ENCODE measurements at places on chromosomes 3 and 15. TPM values are rescaled to one million over a fixed set of nuclear protein-coding genes. Genes with fewer than 3 reads are reported as not detected.

- DNase-seq: no peak
These were observed 39.3 kb upstream of the PTPRG start for GRCh38 chr3:61522060-61522459.

DNA sequence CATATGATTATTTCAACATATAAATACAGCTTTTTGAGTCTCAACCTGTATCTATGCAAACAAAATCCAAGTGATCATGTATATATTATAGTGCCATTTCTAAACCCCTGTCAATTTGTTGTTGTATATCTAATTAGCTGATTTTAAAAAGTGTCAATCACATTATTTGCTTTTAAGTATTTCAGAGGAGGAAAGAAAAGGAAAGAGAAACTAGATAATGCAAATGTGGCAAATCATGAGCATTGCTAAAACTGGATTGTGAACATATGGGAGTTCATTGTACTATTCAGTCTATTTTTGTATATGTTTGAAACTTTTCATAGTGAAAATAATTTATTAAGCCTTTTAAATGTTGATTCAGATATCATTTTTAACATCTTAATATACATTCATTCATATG is 190.7 kb downstream of the ZIC4 start:
- DNase-seq: no peak

PRTG gene
- total RNA-seq: not detected

- DNase-seq: peak; percentile 77
These were observed 4.5 kb upstream of the GATA2 start for GRCh38 chr3:128497305-128498126.

DNA sequence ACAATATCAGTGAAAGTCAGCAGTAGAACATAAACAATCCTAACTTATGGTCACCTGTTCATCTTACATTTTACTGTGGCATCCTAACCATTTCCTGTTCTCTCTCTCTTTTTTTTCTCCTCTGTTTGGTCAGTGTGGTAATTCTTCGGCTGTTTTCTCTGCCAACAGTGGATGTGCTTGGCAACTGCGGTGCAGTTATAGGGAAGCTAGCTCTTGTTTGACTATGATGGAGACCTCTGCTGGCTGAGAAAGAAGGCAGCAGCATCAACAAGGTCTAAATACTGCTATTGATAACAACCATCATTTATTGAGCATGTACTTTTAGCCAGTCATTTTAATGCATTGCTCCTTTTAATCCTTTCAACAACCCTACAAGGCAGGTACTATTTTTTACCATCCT is 723 bp upstream of the DRD3 start:
- DNase-seq: no peak

- no peak for DNase-seq
These were observed 41.6 kb upstream of the STRIT1 start for GRCh38 chr3:155334914-155335723.

GRCh38 chr3:120125992-120126391 is 31.7 kb upstream of the GSK3B start:
- no peak for DNase-seq

SLC12A1 gene
- total RNA-seq: not detected

BOC gene
- total RNA-seq: 31.4 TPM

- DNase-seq: no peak
These were observed 79.6 kb downstream of the NFKBIZ start for GRCh38 chr3:101928890-101929289.

- no peak for DNase-seq
These were observed 8.5 kb upstream of the PIAS1 start for GRCh38 chr15:68045289-68046265.

CX3CR1 gene
- not detected for total RNA-seq

GRCh38 chr15:90315278-90315982 is 36.7 kb upstream of the ZNF774 start:
- no peak for DNase-seq

DNA sequence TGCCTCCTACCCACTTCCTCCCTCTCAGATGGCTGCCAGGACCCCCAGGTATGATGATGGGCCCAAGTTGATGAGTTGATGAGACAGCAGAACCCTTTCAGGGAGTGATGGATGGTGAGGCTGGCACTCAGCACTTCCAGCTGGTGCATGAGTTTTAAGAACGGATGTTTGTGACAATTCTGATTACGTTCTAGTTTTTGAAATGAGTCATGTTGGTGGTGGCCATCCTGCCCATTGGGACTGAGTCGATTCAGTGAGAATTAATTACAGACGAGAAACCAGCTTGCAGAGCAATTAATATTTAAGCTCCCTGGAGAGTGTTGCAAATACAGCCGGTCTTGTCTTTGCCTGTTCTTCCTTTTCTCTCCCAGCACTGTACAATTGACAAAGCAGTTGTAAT is 56.9 kb upstream of the NR2C2 start:
- no peak for DNase-seq

DNA sequence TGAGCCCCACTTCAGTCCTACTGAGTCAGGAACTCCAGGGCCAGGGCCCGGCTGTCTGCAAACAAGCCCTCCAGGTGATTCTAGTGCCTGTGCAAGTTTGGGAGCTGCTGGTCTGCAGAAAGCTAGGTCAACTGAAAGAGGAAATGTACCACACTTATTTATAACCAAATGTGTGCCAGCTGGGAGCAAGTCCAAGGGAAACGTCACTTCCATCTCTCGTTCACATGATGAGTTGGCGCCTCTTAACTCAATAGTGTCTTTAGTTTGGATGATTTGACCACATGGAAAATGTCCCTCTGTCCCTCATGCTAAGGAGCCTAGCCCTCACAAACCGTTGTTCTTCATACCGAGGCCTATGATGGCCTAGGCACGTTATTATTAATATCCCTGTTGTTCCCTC is 43.2 kb downstream of the GOLGA8S start:
- no peak for DNase-seq

DNA sequence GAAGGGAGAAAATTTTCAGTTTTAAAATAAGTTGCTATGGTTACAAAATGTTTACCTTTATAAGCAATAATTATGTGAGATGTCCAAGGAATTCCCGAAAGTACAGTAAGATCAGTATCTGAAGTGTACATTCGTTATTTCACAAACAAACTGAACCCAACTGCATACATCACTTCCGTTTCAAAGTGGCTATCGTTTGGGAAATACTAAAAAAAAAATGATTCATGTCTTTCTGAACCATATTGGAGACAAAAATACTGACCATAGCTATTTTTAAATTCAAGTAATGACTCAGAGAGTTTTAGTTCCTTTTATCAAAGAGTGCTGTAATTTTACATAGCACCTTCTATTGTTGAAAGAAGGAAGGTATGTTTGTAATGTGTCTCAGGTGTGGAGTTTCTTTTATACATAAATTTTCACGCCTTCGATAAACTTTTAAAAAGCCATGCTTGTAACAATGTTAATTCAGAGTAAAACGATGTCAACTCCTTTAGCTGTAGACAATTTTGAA is 8.0 kb upstream of the ANKRD28 start:
- no peak for DNase-seq

DNA sequence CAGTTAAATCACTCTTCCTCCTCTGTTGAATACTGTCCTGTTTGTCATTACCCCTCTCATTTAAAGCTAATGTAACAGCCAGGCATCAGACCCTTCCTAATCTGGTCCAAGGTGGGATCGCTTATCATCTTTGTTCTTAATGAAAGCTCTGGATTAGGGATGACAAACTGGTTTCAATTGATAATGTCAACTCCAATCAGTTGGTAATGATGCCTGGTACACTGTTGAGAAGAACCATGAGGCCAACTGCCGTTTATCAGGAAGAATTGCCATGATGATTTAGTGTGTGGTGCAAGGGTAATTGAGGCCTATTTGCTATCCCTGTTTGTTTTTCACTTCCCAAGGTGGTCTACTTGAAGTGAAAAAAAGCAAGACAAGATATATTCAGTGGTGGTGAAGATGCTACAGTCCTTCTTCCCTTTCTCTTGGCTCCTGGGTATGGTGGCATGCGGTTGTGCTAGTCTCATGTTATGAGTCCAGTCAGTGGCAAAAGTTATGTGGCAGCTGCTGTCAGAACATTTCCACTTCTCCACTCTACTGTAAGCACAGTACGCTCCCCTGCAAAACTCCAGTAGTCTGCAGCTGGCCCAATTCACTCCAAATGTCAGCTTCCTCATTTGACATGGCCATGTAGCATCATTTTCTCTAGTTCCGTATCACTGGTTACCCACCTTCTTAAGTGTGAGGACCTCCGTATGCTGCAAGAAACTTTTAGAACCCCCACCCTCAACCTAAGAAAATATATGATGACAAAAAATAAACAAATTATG is 72.5 kb downstream of the MORC1 start:
- DNase-seq: no peak

- DNase-seq: no peak
These were observed 34.9 kb downstream of the TMEM39A start for GRCh38 chr3:119428538-119428937.

CA12 gene
- 22.1 TPM for total RNA-seq

GRCh38 chr3:4786431-4786830 is 192.8 kb upstream of the BHLHE40 start:
- no peak for DNase-seq

- no peak for DNase-seq
These were observed 151.3 kb downstream of the OR4M2 start for GRCh38 chr15:22231603-22232002.

GRCh38 chr15:99139276-99139675 is 34.4 kb downstream of the SYNM start:
- DNase-seq: no peak

GRCh38 chr3:50352781-50353180 is 2.1 kb downstream of the CYB561D2 start:
- no peak for DNase-seq

GRCh38 chr15:97791824-97792792 is 168.4 kb upstream of the ARRDC4 start:
- no peak for DNase-seq

DNA sequence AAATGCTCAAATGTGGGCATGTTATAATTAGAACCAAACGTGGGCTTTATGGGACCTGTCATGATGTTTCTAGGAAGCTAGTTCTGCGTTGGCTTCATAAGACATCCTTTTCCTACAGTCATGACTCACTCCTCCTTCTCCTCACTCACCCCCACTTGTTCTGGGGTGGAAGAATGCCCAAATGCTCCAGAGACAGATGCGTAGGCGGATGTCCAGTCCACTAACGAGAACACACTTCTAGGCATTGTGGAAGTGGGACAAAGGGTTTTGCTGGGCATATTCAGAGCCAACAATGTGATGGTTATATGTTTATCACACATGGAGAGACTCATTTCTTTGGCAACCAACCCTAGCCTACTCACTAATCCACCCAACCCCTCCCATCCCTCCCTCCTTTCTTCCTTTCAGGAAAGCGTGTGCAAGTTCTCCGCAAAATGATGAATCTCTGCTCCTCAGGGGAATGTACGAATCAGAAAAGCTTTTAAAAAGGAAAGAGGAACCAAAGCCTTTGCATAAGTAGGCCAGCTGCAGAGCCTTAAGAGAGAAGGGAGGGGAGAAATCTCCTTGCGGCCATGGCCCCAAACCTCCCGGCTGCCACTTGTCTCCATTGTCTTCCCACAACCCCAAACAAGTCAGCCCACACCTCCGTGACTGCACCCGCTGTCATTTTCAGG is 123.0 kb upstream of the SPRED1 start:
- peak; percentile 24 for DNase-seq

DNA sequence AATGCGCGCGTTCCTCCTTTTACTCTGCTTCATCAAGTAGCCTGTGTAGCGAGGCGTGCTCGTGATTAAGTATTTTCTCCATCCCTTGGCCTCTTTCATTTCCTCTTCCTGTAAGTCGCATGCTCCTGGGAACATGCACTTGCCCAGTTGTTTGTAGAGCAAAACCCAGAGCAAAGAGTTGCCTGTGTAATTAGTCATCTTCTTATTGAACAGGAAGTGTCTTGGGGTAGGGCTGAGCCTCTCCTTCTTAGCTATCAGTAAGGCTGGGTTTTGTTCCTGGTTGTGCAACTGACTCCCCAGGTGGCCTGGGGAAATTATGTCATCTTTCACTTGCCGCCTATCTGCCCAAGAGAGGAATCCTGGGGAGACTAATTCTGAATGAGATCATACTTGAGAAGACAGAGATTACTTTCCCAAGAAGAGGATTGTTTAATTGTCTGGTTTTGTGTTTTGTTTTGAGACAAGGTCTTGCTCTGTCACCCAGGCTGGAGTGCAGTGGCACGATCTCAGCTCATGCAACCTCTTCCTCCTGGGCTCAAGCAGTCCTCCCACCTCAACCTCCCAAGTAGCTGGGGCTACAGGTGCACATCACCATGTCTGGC is 14.9 kb downstream of the LIPH start:
- peak; percentile 26 for DNase-seq

- DNase-seq: no peak
These were observed 220.1 kb downstream of the BCHE start for GRCh38 chr3:165617134-165617533.

- DNase-seq: no peak
These were observed 743.7 kb upstream of the EPHA6 start for GRCh38 chr3:96070678-96071077.

- DNase-seq: no peak
These were observed 66.6 kb upstream of the FURIN start for GRCh38 chr15:90801803-90802202.

DNA sequence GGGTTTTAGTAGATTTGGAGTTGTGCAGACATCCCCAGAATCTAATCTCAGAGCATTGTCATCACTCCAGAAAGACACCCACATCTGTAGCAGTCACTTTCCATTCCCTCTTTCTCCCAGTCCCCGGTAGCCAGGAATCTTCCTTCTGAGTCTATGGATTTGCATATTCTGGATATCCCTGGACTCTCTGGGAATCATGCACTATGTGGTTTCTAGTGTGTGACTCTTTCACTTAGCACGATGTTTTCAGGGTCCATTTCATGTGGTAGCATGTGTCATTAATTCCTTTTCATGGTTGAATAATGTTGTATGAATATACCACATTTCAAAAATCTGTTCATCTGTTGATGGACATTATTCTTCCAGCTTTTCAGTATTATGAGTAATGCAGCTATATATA is 29.3 kb downstream of the FBLN2 start:
- no peak for DNase-seq

PLIN1 gene
- 8.9 TPM for total RNA-seq

ST3GAL6 gene
- 1.6 TPM for total RNA-seq

EIF4E3 gene
- 25.9 TPM for total RNA-seq

- DNase-seq: no peak
These were observed 8.9 kb downstream of the ECE2 start for GRCh38 chr3:184284696-184285095.

PPP1R14D gene
- 99.2 TPM for total RNA-seq

NR2E3 gene
- total RNA-seq: 1.3 TPM

FRG2C gene
- not detected for total RNA-seq

GRCh38 chr15:86877171-86877631 is 797.5 kb downstream of the AGBL1 start:
- DNase-seq: no peak

- DNase-seq: no peak
These were observed 30.3 kb upstream of the TSC22D2 start for GRCh38 chr3:150377601-150378300.

GRCh38 chr3:179884136-179884535 is 152.6 kb downstream of the PEX5L start:
- no peak for DNase-seq

DNA sequence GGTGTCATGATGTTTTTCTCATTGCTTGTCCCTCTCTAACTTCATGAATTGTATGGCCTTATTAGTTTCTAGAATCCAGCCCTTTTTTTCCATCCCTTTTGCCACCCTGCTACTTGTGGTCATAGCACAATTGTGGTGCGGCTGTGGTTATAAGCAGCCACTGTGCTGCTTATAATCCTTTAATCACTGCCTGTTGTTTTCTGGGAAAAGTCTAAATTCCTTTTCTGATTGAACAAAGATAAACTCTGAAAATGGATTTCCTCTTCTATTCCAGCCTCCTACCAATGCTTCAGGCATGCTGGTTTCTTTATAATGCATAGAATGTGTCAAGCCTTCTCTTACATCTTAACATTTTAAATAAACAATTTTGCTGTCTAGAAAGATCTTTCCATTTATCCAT is 319.5 kb downstream of the C3orf38 start:
- DNase-seq: no peak

All from Peyer's patch (tissue), 4 donors.